ENCODE measurements at places on chromosomes 2 and 18. TPM values are rescaled to one million over a fixed set of nuclear protein-coding genes. Genes with fewer than 3 reads are reported as not detected.

Gene SCN7A
- total RNA-seq, result 3.6 TPM

DNA sequence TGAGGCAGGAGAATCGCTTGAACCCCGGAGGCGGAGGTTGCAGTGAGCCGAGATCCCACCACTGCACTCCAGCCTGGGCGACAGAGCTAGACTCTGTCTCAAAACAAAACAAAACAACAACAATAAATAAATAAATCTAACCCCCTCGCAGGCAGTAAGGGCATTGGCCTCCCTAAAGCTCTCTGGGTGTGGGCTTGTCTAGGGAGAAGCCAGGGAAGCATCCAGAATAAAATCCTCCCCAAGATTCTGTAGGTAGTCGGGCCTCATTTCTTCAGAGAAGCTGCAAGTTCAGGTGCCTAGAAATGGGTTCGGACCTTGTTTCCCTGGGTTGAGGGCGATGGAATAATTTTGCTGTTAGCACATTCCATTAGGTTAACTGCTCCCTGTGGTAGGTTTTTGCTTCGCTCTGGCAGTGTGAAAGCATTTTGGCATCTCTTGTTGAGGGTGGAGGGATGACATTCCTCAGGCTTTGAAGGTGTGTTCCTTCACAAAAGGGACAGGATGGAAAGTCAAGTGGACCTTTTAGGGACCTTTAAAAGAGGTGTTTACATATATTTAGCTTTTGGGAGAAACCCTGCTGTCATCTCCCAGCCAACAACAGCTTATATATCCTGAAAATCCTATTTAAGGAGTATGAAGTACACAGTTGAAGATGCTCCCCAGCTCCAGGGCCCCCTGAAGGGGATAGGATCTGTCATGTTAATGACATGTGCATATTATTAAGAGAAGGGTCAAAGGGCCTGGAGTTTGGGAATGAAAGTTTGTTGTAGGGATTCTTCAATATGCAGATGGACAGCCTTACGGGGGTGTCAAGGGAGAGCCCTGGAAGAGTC lies 17.7 kb downstream of the MYCN start:
- no peak overlapping the region for H3K27ac ChIP-seq
- H3K27me3 ChIP-seq, result no peaks in the 10 kb centered on the region
- H3K36me3 ChIP-seq, result no peaks in the 10 kb centered on the region

DNA sequence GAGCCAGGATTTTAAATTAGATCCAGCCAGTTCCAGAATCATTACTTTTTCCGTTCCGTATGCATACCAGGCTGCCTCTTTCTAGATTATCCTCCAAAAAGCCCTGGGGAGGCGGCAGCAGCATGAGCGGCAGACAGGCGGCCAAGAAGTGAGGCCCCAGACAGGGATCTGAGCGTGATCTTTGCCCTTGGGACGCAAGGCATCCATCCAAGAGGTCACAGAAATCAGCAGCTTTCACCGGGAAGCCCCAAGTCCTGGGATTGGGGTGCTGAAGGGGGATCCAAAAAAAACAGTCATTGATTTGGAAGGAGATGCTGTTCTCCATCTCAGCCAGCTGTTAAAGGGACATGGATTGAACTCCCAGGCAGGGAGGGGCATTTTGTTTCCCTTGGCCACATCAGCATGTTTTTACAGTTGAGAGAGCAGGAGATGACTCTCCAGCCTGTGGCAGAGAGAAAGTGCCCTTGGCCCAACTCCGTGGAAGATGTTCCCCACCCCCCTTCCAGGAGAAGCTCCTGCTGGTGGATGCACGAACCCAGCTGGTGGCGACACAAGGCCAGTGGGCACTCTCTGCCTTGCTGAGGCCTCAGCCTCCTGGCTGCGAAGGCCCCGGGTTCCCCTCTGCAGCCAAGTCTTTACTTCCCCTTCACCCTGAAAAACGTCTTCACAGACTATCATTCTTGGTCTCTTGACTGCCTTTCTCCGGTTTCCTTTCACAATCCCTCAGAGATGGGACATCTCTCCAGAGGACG lies 265.6 kb downstream of the ANAPC1 start:
- H3K27me3 ChIP-seq, result no peaks in the 10 kb centered on the region
- H3K36me3 ChIP-seq, result no peaks in the 10 kb centered on the region
- peaks cover 8% of the 10 kb centered on the region for H3K4me1 ChIP-seq

Gene RAB6C
- 0.36 TPM for total RNA-seq

Gene PHLPP1
- total RNA-seq, result 14.2 TPM

GRCh38 chr18:22951823-22952222 lies 18.7 kb downstream of the RBBP8 start:
- H3K27ac ChIP-seq, result no peak overlapping the region
- no peak overlapping the region for H3K4me3 ChIP-seq
- no peaks in the 10 kb centered on the region for H3K27me3 ChIP-seq
- H3K36me3 ChIP-seq, result peaks cover 4% of the 10 kb centered on the region

GRCh38 chr18:36602620-36603019 lies 226.2 kb downstream of the TPGS2 start:
- no peak overlapping the region for H3K4me3 ChIP-seq
- DNase-seq, result no peak
- H3K27me3 ChIP-seq, result no peaks in the 10 kb centered on the region

All from aorta (tissue), 5 donors.